Adrenal gland (tissue), 19 donors: ENCODE measurements at places on chromosomes 16 and 17. TPM values are rescaled to one million over a fixed set of nuclear protein-coding genes. Genes with fewer than 3 reads are reported as not detected.

- H3K4me1 ChIP-seq, result no peaks in the 10 kb centered on the region
- no peak overlapping the region for H3K27ac ChIP-seq
- H3K4me3 ChIP-seq, result no peak overlapping the region
- H3K27me3 ChIP-seq, result no peaks in the 10 kb centered on the region
- DNase-seq, result no peak
- H3K36me3 ChIP-seq, result no peaks in the 10 kb centered on the region
Measured at GRCh38 chr17:18172531-18173278, 10.9 kb upstream of the ALKBH5 start.

GRCh38 chr16:19228575-19228974 is 57.0 kb upstream of the CLEC19A start:
- no peaks in the 10 kb centered on the region for H3K4me1 ChIP-seq
- H3K27ac ChIP-seq, result no peak overlapping the region
- DNase-seq, result no peak
- no peak overlapping the region for H3K4me3 ChIP-seq

- no peak overlapping the region for H3K4me3 ChIP-seq
- no peak overlapping the region for H3K27ac ChIP-seq
- no peak for DNase-seq
Measured at GRCh38 chr17:21210411-21211076, 3.4 kb downstream of the TMEM11 start.

GRCh38 chr16:78045865-78046581 is 23.7 kb downstream of the CLEC3A start:
- H3K4me3 ChIP-seq, result no peak overlapping the region
- DNase-seq, result peak; percentile 74
- H3K27me3 ChIP-seq, result peaks cover 4% of the 10 kb centered on the region
- no peaks in the 10 kb centered on the region for H3K36me3 ChIP-seq
- H3K27ac ChIP-seq, result no peak overlapping the region
- H3K4me1 ChIP-seq, result no peaks in the 10 kb centered on the region

Gene C16orf96
- total RNA-seq, result 0.25 TPM

- no peaks in the 10 kb centered on the region for H3K27me3 ChIP-seq
- H3K27ac ChIP-seq, result no peak overlapping the region
- H3K36me3 ChIP-seq, result no peaks in the 10 kb centered on the region
- no peaks in the 10 kb centered on the region for H3K4me1 ChIP-seq
- H3K4me3 ChIP-seq, result no peak overlapping the region
- DNase-seq, result no peak
Measured at GRCh38 chr17:33572615-33573014, 279.5 kb upstream of the ASIC2 start.

- H3K4me3 ChIP-seq, result no peak overlapping the region
- H3K36me3 ChIP-seq, result no peaks in the 10 kb centered on the region
- DNase-seq, result no peak
- peaks cover 1% of the 10 kb centered on the region for H3K4me1 ChIP-seq
- H3K27me3 ChIP-seq, result no peaks in the 10 kb centered on the region
Measured at GRCh38 chr17:6462692-6463091, 18.4 kb downstream of the PIMREG start.

DNA sequence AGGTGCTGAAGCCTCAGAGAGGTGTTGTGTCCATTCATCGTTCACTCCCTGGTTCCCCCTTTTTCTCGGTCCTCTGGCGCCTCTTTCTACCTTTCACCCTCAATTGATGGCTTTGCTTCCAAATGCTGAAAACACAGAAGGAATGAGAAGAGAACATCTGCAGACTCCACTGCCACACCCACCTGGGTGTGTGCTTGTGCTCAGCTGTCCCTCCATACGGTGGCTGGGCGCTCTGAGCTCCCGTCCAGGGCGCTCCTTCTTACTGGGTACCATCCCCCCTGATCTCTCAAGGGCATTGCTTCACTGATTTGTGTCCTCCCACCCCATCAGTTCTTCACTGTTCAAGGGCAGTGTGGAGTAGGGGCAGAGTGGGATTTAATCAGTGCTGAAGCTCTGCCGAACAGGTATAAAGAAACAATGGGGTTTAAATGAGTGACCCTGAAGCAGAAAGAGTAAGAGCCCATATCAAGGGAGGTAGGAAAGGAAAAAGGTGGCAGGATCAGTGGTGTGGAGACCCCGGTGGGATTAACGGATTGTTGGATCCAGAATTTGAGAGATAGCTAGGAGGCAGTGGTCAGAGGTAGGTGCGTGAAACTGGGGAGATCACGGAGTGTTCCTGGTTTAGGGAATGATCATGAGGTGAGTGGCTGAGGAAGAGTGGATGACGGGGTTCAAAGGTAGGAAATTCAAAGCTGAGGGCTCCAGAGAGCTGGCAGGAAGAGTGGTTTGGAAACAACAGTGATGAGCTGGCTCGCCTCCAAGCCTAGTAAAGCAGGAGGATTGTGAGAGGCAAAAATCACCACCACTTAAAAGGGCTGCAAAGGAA is 40.8 kb downstream of the MRTFB start:
- no peaks in the 10 kb centered on the region for H3K27me3 ChIP-seq
- H3K4me1 ChIP-seq, result peaks cover 18% of the 10 kb centered on the region
- no peaks in the 10 kb centered on the region for H3K36me3 ChIP-seq
- no peak overlapping the region for H3K4me3 ChIP-seq
- H3K27ac ChIP-seq, result no peak overlapping the region

DNA sequence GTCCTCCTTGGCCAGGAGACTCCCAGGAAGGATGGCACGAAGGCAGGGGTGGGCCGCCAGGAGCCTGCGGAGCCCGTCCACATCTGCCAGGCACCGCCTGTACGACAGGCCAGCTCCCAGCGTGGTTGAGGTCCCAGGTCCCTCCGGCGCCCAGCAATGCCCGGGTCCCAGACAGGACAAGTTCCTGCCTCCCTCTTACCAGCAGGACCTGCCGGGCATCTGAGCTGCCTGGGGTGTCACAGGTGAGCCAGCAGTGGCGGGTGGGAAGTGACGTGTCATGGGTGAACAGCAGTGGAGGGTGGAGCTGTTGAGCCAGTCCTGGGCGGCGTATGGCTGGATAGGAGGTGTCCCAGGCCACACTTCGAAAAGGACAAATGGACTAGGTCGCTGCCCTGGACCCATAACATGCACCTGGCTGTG is 15.7 kb upstream of the BAHCC1 start:
- H3K4me3 ChIP-seq, result no peak overlapping the region
- H3K27ac ChIP-seq, result no peak overlapping the region
- no peaks in the 10 kb centered on the region for H3K36me3 ChIP-seq
- H3K4me1 ChIP-seq, result no peaks in the 10 kb centered on the region

Gene KRTAP2-2
- total RNA-seq, result not detected

Gene CES3
- 1.7 TPM for total RNA-seq

GRCh38 chr17:79039886-79040285 is 15.9 kb downstream of the C1QTNF1 start:
- no peak overlapping the region for H3K4me3 ChIP-seq
- no peaks in the 10 kb centered on the region for H3K27me3 ChIP-seq
- DNase-seq, result no peak
- H3K36me3 ChIP-seq, result no peaks in the 10 kb centered on the region

DNA sequence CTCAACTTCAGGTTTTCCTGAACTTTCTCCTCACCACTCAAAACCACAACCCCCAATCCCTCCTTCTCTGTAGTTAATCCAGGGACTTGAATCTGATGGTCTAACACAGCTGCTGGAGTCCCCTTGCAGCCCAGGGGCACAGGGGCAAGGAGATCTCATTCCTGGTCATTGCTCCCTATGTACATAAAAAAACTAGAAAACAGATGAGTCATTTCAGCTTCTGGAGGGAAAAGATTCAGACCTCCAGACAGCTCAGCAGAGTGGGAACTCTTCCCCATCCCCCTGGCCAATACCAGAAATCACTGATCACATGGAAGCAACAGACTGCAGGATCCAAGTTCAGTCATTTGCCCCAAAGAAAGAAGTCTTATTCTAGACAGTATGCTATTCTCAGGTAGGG is 62.1 kb downstream of the DYNLRB2 start:
- DNase-seq, result no peak
- no peak overlapping the region for H3K27ac ChIP-seq
- no peaks in the 10 kb centered on the region for H3K27me3 ChIP-seq
- H3K4me3 ChIP-seq, result no peak overlapping the region
- no peaks in the 10 kb centered on the region for H3K36me3 ChIP-seq

Gene PPP1R27
- 0.46 TPM for total RNA-seq

Gene CMIP
- 34.3 TPM for total RNA-seq

DNA sequence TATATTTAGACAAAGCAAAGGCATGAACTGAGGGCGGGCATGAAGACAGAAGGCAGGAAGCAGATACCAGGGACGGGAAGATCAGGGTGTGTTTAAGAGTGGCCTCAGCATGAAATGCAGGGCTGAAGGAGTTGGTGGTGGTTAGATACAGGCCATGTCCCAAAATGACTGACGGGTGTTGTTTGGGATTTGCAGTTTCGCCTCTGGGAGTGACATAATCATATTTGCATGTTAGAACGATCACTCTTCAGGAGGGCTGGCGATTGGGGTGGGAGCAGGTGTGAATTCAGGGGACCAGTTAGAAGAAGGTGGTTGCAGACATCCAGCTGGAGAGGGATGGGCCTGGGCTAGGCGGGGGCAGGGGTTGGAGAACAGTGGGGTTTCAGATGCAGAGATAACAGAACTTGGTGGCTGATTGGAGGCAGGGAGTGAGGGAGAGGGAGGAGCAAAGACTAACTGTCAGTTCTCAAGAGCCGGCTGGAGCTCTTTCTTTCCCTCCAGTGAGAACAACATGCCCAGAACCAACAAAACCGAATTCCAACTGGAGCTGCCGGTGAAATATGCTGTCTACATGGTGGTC is 27.2 kb upstream of the ITGAX start:
- H3K27me3 ChIP-seq, result peaks cover 24% of the 10 kb centered on the region
- no peak for DNase-seq
- H3K4me3 ChIP-seq, result no peak overlapping the region
- no peak overlapping the region for H3K27ac ChIP-seq
- H3K4me1 ChIP-seq, result no peaks in the 10 kb centered on the region

DNA sequence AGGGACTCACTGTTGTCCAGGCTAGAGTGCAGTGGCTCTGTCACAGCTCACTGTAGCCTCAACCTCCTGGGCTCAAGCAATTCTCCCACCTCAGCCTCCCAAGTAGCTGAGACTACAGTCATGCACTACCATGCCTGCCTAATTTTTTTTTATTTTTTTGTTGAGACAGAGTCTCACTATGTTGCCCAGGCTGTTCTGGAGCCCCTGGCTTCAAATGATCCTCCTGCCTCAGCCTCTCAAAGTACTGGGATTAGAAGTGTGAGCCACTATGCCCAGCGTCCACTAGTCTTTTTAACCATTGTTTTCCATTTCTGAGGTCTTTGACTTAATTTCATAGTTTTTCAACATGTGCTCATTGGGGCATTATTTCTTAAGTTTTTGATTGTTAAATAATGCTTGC is 13.5 kb downstream of the NSRP1 start:
- no peaks in the 10 kb centered on the region for H3K27me3 ChIP-seq
- H3K27ac ChIP-seq, result no peak overlapping the region
- no peaks in the 10 kb centered on the region for H3K4me1 ChIP-seq
- H3K4me3 ChIP-seq, result no peak overlapping the region
- H3K36me3 ChIP-seq, result peaks cover 12% of the 10 kb centered on the region
- DNase-seq, result no peak

DNA sequence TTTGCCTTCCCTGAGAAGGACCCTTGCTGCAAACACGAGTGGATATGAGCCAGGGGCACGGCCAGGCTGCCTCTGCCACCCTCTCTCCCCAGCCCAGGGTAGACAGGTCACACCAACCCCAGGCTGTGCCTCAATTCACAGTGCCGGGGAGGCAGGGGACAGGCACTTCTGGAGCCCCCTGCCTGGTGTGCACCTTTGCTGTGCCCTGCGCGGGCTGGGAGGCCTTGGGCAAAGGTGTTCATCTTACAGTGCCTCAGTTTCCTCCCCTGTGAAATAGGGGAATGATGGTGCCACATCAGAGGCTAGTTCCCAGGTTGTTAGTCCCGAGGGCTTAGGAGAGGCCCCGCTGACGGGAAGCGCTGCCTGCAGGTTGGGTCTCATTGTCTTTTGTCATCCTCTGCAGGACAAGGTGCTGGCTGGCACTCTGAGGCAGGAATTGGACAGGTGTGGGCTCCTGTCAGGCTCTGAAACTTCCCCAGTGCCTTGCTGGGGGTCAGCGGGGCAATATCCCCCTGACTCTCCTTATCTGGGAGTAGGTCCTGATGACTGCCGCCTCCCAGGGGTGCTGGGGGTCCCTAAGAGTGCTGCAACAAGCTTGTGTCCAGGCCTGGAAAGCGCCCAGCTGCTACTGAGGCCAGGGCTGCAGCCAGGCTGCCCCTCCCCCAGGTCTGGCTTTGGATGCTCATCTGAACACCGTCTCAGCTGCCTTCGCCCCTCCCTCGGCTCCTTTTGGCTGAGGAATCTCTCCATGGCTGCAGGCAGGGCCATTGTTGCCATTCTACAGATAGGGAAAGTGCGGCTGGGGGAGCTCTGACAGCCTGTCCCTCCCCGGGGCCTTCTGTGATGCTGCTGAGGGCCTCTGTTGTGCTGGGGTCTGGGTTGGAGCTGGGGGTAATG is 3.1 kb downstream of the PRSS21 start:
- H3K27me3 ChIP-seq, result no peaks in the 10 kb centered on the region
- no peaks in the 10 kb centered on the region for H3K4me1 ChIP-seq

GRCh38 chr17:67105213-67105612 is 60.9 kb downstream of the CACNG1 start:
- no peak for DNase-seq
- no peak overlapping the region for H3K27ac ChIP-seq
- no peaks in the 10 kb centered on the region for H3K27me3 ChIP-seq

Gene PRSS53
- total RNA-seq, result 1.8 TPM

DNA sequence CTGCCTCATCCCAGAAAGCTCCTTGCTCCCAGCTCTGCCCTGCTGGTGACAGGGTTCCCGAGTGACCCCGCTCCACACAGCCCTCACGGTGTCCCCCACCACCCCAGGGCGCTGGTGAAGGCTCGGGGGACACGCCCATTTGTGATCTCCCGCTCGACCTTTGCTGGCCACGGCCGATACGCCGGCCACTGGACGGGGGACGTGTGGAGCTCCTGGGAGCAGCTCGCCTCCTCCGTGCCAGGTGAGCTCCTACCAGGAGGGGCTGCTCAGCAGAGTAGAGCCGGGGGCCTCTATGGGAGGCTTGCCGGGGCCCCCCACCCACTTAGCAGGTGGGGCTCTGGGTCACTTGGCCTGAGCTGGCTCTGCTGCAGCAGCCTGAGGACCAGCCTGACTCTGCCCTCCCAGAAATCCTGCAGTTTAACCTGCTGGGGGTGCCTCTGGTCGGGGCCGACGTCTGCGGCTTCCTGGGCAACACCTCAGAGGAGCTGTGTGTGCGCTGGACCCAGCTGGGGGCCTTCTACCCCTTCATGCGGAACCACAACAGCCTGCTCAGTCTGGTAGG is 11.2 kb downstream of the GAA start:
- DNase-seq, result no peak
- no peaks in the 10 kb centered on the region for H3K36me3 ChIP-seq
- no peak overlapping the region for H3K27ac ChIP-seq
- no peak overlapping the region for H3K4me3 ChIP-seq

Gene KRT20
- not detected for total RNA-seq

Gene MRTFB
- total RNA-seq, result 33.3 TPM
